Inflammatory macrophage treated with lipopolysaccharide for 4 hours (primary cell): ENCODE measurements at places on chromosomes 1 and 21.

GRCh38 chr1:26142159-26142558, 16.7 kb upstream of the FAM110D start:
- DNase-seq, result no peak

DNA sequence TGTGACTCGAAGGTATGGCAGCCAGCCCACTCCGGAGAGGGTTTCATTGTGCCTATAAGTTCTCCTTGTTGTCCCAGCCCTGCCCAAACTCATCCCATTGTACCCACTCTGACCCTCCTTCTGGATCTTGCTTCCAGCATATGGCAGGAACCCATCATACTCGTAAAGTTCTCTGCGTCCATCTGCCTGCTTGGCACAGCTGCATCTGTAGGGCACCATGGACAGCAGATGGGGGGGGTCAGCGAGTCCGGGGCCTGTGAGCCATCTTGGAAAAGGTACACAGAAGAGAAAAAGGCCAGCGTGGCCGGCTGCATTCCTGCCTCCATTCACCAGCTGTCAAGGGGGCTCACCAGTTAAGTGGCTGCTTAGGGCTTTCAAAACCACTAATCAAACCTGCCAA, 94.9 kb upstream of the IGSF21 start:
- no peak for DNase-seq

GRCh38 chr1:184896000-184896399, 78.3 kb downstream of the NIBAN1 start:
- DNase-seq, result no peak

DNA sequence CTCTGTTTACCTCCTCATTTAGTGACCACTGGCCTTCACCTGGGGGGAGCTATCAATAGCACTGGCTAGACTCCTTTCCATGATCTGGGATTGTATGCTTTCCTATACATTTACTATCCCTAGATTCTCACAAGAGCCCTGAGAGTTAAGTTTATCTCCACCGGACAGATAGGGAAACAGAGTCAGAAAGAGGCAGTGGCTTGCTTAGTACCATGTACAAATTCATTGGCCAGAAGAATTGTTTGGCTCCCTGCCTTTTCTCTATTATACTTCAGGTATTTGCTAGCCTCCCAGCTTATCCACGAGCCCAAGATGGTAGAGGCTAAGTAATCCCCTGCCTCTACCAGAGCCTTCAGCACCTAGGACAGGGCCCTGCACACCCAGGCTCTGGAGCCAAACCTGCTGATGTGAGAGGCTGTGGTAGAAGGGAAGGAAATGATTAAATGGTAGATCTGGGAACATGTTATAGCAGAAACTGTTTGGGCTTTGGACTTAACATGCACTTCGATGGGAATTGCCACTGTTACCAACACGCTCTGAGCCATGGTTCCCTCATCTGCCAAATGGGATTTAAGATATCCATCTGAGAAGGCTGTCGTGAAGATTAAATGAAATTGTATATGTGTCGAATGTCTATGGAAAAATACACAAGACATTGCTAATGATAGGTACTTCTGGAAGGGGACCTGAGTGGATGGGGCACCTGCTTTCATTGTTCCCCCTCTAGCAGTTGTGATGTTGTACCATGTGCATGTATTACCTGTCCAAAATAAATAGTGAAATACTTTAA, 3.1 kb upstream of the BLACAT1 start:
- DNase-seq, result peak; percentile 8

- no peak for DNase-seq
Measured at GRCh38 chr1:55559842-55560241, 344.7 kb upstream of the USP24 start.

DNA sequence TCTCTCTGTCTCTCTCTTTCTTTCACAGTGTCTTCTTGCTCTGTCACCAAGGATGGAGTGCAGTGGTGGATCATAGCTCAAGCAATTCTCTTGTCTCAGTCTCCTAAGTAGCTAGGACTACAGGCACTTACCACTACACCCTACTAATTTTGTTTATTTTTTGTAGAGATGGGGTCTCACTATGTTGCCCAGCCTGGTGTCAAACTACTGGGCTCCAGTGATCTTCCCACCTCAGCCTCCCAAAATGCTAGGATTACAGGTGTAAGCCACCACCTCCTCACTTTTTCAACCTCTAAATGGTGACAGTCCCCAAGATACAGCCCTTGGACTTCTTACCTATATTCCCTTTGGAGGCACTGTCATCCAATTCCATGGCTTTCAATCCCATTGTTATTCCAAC, 50.5 kb upstream of the PUM1 start:
- no peak for DNase-seq

- no peak for DNase-seq
Measured at GRCh38 chr21:45410151-45410864, 5.3 kb downstream of the COL18A1 start.

DNA sequence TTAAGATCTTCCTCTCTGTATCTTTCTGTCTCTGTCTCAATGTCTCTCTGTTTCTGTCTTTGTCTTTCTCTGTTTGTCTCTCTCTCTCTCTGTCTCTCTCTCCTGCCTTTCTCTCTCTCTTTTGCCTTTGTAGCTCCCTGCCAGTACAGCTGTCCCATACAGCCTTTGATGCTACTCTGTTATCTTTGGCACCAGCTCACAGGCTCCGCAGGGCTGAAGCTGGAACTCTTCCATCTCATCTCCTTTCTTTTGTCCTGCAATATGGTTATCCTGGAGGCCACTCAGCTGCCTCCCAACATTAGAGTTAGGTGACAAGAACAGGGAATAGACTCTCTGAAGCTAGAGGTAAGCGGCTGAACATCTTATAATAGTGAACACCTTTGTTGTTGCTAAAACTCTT, 354.3 kb upstream of the NEGR1 start:
- no peak for DNase-seq

DNA sequence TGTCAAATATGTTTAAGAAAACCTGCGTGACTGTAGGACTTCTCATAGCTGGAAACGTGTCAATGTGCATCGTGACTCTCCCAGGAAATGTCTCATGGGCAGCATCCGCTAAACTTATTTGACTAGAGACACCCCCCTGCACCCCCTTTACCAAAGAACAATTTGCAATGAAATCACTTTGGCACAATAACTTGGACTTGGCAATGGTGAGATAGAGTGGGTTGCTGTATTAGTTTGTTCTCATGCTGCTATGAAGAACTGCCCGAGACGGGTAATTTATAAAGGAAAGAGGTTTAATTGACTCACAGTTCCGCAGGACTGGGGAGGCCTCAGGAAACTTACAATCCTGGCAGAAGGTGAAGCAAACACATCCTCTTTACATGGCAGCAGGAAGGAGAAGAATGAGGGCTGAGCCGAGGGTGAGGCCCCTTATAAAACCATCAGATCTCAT, 13.8 kb downstream of the CLDN14 start:
- no peak for DNase-seq

GRCh38 chr1:183689762-183690204, 36.7 kb upstream of the APOBEC4 start:
- DNase-seq, result no peak

GRCh38 chr1:199122085-199122484, 483.2 kb downstream of the PTPRC start:
- DNase-seq, result no peak

DNA sequence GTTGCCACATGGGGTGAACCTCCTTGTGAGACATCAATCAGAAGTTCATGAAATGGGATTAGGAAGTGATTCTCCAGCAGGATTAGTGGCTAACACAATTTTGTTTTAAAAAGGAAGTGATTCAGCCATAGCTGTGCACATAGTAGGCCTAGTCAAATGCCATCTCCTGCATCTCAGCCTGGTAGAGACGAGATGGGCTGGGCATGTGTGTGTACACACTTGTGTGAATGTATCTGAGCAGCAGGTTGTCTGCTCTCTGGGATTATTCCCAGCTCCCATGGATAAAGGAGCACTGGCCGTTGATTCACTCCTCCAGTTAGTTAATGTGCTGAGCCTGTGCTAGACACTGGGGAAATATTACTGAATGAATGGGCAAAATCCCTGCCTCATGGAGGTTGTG, 2.0 kb downstream of the FOXE3 start:
- no peak for DNase-seq

DNA sequence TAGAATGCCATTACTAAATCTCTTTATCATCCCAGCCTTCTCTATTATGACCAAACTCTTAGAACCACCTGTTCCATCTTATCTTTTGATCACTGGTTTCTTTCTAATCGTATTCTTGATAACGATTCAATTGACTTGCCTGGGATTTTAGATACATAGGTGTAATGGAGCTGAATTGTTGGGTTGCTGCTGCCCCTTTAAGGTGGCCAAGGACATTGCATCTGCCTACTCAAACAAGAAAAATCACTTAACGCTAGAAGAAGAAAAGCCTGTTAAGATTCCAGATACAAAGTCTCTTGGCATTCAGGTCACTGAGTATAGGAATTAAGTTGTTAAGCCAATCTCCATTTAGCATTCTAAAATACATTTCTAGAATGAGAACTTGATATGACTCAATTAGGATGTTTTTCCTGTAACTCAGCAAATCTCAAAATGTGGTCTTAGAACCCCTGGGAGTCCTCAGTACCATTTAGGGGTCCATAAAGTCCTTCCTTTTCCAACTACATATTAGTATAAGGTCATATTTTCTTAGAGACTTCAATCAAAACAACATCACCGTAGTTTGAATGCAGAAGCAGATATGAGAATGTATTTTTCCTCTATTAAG, 12.4 kb downstream of the NEXN start:
- DNase-seq, result no peak

DNA sequence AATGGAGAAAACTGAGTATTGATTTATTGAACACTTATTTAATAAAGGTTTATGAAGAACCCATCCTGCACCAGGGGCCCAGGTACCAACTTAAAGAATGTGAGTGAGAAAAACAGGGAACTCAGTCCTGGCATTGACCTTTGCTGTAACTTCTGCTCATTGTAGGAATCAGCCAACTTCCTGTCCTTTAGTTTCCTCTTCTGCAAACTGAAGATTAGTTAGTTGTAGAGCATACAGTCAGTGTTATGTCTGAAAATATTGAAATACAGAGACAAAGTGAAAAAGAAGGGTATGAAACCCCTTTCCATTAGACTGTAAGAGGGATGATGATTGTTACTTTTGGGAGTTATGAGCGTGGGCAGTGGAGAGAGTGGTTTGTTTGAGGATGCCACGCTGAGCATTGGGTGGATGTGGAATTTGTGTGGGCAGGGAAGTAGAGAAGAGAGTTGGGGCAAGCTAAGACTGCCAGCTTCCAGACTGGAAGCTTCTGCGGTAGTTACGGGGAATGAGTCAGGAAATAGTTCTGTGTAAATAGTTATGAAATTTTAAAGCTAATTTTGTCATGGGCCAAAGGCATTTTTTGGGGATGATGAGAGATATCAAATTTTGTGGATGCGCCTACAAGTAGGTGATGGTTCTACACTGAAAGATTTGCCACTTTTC, 89.2 kb downstream of the GPR88 start:
- peak; percentile 76 for DNase-seq

DNA sequence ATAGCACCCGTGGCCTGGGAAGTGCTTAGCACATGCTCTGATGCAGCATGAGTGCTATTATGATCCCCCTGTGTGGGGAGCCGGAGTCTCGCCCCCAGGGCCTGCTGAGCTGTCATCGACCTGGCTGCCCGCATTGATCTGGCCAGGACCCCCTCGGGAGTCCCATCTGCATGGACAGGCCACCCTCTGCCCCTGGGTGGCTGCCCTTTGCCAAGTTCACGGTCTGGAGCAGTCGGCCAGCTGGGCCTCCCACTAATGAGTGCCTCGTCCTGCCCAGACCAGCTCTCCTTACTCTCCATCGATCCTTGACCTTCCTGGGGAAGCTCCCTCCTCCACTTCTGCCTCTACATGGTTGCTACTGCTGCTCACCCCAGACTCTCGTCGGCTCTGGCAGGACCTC, 121.8 kb upstream of the RUNX3 start:
- no peak for DNase-seq

DNA sequence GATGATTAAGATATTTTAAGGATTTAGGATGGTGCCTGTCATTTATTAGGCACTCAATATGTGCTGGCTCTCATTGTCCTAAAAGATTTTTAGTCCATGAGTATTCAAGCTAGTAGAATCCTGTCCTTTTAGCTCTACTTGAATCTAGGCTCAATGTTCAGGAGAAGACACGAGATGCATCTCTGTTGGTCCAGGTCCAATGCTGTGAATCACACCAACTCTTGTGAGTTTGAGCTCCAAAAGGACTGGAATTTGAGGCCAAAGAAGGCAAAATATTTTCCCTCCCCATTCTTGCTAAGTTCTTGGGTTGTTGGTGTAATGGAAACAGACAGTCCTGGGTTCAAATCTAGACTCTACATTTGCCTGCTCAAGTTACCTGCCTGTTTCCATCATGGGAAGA, 1.4 kb upstream of the PODN start:
- no peak for DNase-seq

DNA sequence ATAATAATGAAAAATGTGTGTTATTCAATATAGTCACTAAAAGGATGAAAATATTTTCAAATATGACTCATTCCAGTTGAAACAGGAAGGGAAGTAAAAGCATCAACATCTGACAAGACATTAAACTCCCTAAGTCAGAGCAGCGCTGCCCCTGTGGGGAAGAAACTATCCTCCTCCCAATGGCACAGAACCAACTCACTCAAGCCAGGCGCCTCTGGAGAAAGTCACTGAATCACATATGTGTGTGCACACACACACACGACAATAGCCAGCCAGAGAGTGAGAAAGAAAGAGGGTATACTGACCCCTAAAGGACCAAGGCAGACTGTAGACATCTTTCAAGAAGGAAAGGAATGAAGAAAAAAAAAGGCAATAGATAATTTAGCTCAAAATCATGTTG, 126.9 kb downstream of the SETD4 start:
- DNase-seq, result peak; percentile 86

DNA sequence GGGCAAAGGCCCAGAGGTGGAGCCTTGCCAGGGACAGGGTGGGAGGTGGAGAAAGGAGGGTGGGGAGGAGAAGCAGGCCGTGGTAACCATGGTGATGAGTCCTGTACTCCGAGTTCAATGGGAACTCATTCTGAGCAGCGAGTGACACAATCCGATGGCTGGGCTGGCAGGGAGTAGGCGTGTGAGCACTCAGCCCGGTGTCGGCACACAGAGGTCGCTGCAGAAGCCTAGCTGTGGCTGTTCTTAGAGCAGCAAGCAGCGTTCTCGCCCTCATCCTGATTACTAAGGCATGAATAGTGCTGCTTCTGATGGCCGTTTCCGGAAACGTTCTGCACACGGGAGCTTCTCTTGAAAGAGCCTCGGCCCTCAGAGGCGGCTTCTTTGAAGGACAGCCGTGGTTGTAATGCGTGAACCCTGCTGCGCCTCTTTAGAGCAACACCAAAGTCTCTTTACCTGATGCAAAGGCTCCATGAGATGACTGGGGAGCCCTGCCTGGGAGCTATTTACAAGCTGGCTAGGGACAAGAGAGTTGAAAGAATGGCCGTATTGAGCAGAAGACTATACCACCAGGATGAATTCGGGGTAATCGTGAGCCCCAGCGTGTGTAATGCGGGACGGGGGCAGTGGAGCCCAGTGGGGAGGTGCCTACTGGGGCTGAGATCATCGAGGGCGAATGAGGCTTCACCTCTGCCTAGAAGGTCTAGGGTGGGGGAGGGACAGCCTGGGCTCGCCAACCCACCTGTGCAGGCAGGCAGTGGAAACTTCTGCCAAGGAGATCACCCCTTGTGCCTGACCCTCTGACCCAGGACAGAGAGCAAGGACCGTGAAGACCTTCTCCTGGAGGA, 72.8 kb upstream of the PAX7 start:
- no peak for DNase-seq

GRCh38 chr1:81179242-81179641, 621.5 kb upstream of the ADGRL2 start:
- peak; percentile 1 for DNase-seq
